Activated naive CD4-positive, alpha-beta T cell treated with Interleukin-2 at 50 U/mL for 16 hours (primary cell): ENCODE measurements at places on chromosomes 3 and 15.

GRCh38 chr15:40464595-40465185, 6.1 kb upstream of the CHST14 start:
- DNase-seq: no peak

DNA sequence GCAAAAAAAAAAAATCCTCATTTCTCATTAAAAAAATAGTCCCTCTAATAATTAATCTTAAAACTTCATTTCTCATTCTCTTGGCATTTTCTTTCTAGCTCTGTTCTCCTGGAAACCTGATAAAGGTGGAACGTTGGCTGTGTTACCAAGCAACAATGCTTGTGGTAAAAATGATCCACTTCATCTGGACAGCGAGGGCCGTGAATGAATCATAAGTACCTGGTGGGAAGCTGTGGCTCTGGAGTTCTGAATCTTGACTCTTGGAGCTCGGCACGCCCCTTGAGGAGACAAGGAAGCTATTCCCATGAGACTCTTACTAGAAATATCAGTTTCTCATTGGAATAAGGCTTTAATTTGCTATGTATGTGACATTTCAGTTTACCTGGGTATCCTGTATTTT, 32.5 kb downstream of the BCL2L10 start:
- DNase-seq: no peak

DNA sequence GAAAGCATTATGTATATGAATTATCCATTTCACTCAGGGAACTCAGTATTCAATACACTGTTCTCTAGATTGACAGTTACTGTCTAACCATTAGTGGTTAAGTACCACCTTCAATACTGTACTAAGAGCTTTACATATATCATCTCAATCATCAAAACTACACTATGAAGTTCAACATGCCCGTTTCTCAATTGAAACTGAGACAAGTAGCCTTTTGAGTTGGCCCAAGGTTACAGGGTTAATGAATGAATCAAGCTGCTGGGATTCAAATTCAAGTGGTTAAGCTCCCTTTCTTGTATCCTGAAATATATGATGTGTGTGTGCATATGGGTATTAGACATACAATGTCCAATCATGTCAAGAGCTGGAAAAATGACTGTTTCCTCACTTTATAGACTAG, 5.8 kb downstream of the TASOR start:
- DNase-seq: no peak

- no peak for DNase-seq
These were observed 21.6 kb downstream of the RNU5B-1 start for GRCh38 chr15:65326117-65326526.

- DNase-seq: no peak
These were observed 427.3 kb downstream of the CNTN4 start for GRCh38 chr3:2525968-2526367.

- DNase-seq: no peak
These were observed 9.2 kb downstream of the ALPK3 start for GRCh38 chr15:84826369-84826823.

- no peak for DNase-seq
These were observed 17.1 kb downstream of the LIMD1 start for GRCh38 chr3:45611628-45612081.

- no peak for DNase-seq
These were observed 18.8 kb downstream of the ATP11B start for GRCh38 chr3:182812123-182812522.

DNA sequence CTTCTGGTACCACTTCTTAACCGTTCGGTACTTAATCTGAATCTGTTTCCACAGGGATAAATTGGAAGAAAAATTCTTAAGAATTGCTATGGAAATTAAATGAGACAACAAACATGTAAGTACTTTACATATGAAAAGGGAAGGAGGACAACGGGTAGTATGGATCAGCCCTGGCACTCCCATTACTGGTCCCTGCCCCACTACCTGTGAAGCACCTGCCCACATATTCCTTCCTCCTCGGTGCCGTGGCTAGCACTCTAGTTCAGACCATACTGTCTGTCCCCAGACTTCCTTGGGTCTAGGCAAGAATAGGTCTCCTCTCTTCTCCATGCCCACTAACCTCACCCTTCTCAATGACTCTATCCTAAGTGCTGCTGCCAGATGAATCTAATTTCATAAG, 46.2 kb downstream of the SHQ1 start:
- DNase-seq: no peak

DNA sequence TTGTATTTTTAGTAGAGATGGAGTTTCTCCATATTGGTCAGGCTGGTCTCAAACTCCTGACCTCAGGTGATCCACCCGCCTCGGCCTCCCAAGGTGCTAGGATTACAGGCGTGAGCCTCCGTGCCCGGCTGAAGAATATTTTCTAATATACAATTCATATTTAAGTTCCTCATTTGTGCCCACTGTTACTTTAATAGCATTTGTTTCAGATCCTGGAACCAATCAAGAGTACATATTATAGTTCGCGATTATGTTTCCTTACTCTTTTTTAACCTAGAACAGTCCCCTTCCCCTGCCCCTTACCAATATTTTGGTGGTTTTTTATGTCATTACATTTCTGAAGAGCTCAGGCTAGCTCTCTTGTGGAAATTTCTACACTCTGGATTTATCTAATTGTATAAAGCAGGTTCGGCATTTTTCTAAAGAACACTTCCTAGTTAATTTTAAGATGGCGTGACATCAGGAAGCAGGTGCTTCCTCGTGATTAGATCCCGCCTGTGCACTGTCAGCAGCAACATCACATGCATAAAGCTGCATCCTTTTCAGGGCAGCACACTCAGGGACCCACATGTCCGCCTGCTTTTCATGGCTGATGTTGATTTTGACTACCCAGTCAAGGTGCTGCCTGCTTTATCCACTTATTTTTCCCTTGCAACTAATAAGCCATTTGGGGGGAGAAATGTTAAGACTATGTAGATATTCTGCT, 88.7 kb upstream of the EPHB3 start:
- DNase-seq: no peak

DNA sequence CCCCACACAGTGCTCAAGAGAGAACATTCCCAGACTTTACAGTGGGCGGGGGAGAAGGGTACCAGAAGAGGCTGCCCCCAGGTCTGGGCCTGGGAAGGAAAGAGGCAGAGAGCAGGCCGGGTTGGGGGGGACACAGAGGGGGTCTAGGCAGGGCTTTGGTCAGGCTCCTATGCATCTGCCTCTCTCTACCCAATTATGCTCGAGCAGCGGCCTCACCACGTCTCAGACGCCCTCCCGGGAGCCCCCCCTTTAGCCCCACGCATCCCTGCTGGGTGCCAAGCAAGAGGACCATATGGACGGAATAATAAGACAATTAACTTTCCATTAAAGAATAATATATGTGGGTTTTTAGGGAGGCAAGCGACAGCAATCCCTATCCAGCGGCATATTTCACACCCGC, 32.8 kb downstream of the CACNA2D2 start:
- DNase-seq: no peak

DNA sequence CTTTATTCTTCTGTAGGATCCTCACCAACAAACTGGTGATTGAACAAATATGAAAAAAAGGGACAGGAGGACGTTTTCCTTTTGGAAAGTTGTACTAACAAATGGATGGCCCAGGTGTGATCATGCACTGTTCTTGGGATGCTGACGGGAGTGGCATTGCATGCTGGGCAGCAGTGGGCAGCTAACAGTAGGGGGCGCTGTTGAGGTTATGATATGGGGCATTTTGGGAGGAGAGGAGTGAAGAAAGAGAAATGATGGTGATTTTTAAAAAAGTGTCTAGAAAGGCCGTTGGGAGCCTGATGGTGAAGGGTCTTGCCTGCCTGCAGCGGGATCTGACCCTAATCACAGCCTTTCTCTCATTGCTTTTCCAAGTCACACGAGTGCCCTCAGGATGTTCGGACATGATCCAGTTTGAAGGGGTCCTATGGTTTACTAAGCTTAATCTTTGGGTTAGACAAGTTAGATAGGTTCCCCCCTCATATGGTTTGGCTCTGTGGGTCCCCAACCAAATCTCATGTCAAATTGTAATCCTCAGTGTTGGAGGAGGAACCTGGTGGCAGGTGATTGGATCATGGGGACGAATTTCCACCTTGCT, 46.2 kb upstream of the PRTG start:
- peak; percentile 60 for DNase-seq

GRCh38 chr15:37361621-37362020, 261.3 kb upstream of the MEIS2 start:
- DNase-seq: no peak

GRCh38 chr15:100759106-100759505, 120.5 kb upstream of the ALDH1A3 start:
- DNase-seq: no peak

GRCh38 chr3:178382449-178383061, 153.7 kb upstream of the KCNMB2 start:
- DNase-seq: no peak

- peak; percentile 46 for DNase-seq
These were observed 619 bp downstream of the ATXN7 start for GRCh38 chr3:63864008-63864964.

DNA sequence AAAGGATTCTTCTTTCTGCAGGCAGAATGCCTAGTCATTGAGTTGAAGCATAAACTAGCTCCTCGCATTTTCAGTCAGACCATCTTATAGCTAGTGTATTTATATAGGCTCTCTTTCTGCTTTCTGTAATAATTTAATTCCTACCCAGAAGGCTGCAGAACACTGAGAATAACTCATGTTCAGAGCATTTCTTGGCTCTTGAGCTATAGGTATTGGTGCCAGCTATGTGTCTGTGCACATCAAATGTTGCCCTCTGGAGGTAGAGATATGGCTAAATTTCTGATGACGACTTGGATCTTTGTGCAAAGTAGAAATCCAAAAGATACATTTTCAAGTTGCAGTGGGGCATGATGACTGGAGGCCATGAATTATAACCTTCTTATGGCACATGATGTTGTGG, 336.2 kb upstream of the TPM1 start:
- no peak for DNase-seq

- DNase-seq: no peak
These were observed 370.3 kb upstream of the DPPA4 start for GRCh38 chr3:109707617-109708016.

- DNase-seq: no peak
These were observed 45.4 kb downstream of the FOXL2 start for GRCh38 chr3:138901567-138901966.

GRCh38 chr15:71629781-71630474, 180.4 kb upstream of the NR2E3 start:
- DNase-seq: no peak

GRCh38 chr3:32372213-32372490, 19.5 kb upstream of the CMTM7 start:
- DNase-seq: no peak

DNA sequence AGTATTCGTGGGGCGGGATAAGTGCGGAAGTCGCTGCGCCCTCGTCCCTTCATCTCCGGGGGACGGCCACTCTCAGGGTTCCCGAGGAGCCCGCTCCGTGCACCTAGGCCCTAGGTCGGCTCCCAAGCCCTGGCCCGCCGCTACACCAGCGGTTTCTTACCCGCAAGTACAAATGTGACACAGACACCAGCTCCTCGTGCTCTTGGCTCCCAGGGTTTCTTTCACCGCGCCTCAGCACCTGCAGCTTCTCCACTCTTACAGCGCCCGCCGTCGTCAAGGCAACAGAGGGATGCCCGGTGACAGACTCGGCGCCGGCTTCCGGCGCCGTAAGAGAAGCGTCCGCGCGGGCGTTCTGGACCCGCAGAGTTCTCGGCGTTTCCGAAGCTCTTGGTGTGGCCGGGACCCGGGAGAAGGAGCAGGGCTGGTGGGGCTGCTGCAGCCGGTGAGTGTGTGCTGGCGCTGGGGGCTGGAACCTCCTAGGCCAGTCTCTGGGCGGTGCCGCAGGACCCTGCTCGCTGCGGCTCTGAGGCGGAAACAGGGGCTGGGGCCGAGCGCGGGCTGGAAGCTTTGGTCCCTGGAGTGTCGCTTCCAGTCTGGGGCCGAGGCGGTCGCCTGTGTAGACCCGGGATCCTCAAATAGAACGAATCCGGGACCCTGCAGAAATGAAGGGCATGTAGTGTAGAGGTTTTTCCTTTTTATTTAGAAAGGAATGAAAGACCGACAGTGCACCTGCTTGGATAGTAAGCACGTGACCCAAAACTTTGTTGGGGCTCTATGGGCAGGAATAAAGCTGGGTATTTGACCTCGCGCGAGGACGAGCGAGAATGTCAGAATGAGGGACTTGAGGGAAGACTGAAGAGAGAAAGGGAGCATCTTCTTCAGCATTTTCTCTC, 155.4 kb upstream of the GOLGA6L4 start:
- peak; percentile 32 for DNase-seq

DNA sequence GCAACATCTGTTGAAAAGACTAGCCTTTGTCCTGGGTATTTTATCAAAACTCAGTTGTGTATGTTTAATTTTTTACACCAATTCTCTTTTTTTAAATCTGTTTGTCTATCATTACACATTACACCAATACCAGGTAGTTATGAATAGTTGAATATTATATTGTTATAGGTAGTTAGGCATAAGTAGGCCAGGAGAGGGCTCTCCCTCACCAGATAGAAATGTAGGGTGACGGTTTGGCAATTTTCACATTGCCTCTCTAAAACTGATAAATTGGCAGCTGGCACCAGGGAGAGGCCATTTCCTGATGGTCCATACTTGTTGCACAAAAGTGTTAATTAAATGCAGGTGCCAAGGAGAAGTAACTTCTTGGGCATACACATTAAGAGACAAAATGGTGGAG, 483.1 kb upstream of the EPHA6 start:
- DNase-seq: no peak

- no peak for DNase-seq
These were observed 32.2 kb downstream of the GPD1L start for GRCh38 chr3:32138545-32139104.

DNA sequence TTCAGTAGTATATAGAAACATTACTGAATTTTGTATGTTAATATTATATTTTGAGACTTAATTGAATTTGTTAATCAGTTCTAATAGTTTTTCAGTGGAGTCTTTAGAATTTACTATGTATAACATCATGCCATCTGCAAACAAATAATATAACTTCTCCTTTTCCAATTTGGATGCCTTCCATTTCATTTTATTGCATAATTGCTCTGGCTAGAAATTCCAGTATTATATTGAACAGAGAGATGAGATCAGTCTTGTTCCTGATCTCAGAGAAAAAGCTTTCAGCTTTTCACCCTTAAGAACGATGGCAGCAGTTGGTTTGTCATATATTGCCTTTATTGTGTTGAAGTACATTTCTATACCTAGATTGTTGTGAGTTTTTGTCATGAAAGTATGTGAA, 40.4 kb downstream of the OR4F15 start:
- DNase-seq: no peak

GRCh38 chr15:100929641-100930042, 10.5 kb downstream of the LRRK1 start:
- no peak for DNase-seq

- no peak for DNase-seq
These were observed 26.8 kb downstream of the KAT2B start for GRCh38 chr3:20066850-20067617.
